Activated T-helper 9 cell treated with anti-CD3 and anti-CD28 coated beads, Interleukin-2, amount 50 U/mL, for 16 hours (primary cell): ENCODE measurements at places on chromosomes 2 and 18.

DNA sequence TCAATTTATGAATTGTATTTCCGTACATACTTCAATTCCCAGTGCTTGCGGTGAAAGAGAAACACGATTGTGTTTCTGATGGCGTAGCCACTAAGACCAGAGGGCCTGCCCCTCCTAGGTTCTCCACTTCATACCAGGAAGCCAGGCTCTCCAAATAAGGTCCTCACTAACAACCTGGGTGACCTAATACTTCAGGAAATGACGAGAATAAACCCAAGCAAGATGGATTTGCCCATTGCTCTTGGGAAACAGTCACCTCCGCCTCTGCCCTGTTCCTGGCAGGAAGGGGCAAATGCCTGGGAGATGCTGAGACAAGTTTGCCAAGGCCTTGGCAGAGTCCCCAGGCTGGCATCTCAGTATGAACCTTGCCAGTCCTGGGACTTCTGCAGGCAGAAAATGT, 41.8 kb downstream of the TTC32 start:
- no peak for DNase-seq

DNA sequence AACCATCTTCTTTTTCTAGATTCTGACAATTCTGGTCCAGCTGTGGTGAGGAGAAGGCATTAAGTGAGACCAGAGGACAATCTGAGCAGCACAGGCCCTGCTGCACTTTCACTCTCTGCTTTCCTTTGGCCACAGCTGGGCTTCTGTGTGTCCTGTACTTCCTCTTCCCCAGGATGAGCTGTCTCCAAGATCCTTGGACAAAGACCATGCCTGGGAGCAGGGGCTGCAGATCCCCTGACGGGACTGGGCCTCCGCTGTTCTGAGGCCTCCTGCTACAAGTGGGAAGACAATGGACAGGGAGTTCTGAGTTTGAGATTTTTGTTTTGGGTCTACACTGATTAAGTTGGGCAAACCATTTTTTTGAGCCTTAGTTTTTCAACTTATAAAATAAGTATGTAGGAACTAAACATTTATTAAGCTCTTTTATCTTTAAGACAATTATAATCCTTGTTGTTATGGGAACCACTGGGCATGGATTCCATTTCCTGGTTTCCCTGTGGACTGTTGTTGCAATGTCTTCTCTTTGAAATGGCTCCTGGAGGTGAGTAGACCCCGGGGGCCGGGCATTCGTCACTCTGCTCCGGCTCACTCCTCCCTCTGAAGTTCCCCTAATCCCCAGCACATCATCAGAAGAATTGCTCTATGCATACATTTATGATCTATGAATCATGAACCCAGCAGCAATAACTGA, 266.6 kb downstream of the ACTR3 start:
- no peak for DNase-seq

GRCh38 chr2:21006423-21007128, 37.3 kb downstream of the APOB start:
- DNase-seq: no peak

GRCh38 chr2:126793885-126794613, 104.6 kb upstream of the TEX51 start:
- DNase-seq: no peak

GRCh38 chr2:77016443-77017354, 505.5 kb downstream of the LRRTM4 start:
- no peak for DNase-seq

GRCh38 chr2:219398721-219399363, 11.1 kb upstream of the DNPEP start:
- no peak for DNase-seq

GRCh38 chr2:195734395-195734794, 77.4 kb downstream of the SLC39A10 start:
- DNase-seq: no peak

DNA sequence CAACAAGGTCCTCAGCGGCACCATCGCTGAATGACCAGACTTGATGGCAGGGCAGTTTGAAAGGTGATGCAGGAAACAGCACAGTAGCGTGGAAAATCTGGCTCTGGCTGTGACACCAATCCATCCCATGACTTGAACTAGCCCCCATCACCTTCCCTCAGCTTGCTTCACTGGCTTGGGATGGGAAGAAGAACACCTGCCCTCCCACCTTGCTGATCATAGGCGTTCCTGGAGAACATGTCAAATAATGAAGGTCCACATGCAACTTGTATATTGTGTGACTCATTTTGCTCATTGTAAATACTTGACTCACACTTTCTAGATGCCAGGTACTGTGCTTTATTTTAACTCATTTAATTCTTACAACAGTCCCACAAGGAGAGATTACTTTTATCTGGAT, 292.4 kb upstream of the SPRED2 start:
- DNase-seq: no peak

DNA sequence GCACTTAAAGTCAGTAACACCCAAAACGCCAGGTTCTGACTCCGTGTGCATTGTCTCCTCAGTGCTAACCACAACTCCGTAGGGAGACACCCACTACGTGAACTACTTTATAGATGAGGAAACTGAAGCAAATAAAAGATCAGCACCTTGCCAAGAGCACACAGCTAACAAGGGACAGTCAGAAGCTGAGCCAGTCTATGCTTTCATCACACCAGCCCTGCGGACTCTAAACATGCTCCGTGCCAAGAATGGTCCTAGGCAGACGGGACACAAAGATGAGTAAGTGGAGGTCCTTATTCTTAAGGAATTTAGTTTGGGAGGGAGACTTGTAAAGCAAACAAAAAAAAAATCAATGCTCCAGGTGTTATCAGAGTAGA, 9.6 kb downstream of the MBOAT2 start:
- no peak for DNase-seq

DNA sequence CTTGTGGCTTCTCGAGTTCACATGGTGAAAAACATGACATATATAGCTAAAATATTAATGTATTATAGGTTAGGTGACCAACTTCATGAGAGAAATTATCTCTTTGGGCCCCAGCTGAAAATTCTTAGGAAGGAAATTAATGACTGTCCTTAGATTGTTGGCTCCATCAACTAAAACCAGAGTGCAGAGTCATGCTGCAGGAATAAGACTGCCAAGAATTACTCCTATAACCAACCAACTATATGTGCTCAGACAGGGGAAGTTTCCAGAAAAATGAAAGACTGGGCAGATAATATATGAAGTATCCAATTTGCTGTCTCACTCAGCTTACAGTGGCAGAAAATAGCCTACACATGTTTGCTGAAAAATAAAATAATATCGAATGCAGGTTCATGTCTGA, 71.0 kb upstream of the TMEFF2 start:
- DNase-seq: no peak

DNA sequence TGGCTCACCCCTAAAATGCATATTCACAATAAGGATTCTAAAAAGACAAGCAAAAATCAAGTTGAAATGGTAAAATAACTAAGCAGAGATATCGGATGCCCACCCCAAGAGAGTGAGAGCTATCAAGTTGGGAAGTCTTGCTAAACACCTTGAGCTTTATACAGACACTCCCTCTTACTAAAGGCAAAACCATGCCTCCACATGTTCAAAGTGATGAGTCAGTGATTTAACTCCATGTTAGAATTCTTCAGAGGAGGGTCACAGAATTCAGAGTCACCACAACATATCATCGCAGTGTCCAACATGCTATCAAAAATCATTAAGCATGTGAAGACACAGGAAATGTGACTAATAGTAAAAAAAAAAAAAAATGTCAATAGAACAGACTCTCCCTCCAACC, 20.6 kb upstream of the ST8SIA3 start:
- DNase-seq: no peak

GRCh38 chr2:3512086-3512485, 7.2 kb downstream of the ADI1 start:
- DNase-seq: no peak

GRCh38 chr2:37324536-37324785, 172 bp downstream of the PRKD3 start:
- DNase-seq: no peak

- no peak for DNase-seq
These were observed 176.2 kb upstream of the ZC3H15 start for GRCh38 chr2:186309901-186310300.

DNA sequence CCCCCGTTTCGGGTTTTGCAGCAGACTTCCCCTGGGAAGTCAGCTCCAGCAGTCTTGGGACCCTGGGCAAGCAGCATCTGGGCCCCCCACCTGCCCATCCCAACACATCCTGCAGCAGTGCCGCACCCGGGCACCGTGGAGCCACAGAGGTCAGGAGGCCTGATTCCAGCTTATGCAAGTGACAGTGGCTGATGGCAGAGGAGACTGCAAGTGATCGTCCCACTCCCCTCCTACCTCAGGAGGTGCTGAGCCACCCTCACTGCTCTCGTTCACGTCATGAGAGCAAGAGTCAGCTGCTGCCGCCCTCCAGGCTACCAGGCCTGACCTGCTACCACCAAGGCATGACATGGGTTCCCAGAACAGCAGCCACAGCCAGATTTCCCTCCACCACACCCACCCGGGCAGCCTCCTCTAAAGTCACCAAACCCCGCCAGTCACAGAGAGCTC, 18.2 kb downstream of the COX7A2L start:
- DNase-seq: no peak

DNA sequence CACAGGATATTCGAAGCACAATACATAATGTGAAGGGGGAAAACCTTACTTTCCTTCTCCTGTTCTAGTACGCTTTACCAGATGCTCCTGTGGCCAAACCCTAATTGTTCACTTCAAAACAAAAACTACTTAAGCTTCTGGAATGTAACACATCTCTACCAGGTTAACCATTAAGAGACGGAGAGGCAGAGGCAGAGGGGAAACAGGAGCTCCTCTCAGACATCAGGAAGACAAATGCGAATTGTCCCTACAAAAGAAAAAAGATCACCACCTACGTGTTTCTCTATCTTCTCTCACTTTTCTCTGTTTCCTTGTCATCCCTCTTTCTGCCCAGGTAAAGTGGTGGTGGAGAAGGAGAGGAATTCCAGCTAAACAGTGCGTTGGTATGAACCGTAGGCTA, 266.8 kb downstream of the NRXN1 start:
- DNase-seq: no peak

DNA sequence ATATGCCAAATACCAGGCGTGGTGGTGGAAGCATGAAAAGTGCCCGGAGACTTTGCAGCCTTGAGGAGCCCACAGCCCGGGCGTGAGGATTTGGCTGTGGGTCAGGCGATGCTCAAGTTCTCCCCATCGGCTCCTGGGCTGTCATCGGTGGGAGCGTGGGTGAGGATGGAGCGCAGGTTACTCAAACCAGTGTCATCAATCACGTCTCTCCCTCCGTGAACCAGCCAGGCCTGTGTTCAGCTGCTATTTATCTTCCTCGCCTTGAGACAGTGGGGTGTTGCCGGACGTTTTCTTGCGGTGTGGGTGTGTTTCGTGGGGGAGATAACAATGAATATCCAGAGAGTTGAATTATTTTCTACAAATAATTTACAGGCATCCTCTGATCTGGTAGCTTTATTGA, 317.6 kb downstream of the EIPR1 start:
- no peak for DNase-seq

GRCh38 chr2:40329739-40330030, 122.2 kb downstream of the SLC8A1 start:
- DNase-seq: no peak

- DNase-seq: no peak
These were observed 16.2 kb downstream of the ATIC start for GRCh38 chr2:215328066-215328465.

- DNase-seq: no peak
These were observed 19.6 kb downstream of the EHD3 start for GRCh38 chr2:31253356-31254131.

- no peak for DNase-seq
These were observed 162.6 kb downstream of the MYCN start for GRCh38 chr2:16102976-16103380.

DNA sequence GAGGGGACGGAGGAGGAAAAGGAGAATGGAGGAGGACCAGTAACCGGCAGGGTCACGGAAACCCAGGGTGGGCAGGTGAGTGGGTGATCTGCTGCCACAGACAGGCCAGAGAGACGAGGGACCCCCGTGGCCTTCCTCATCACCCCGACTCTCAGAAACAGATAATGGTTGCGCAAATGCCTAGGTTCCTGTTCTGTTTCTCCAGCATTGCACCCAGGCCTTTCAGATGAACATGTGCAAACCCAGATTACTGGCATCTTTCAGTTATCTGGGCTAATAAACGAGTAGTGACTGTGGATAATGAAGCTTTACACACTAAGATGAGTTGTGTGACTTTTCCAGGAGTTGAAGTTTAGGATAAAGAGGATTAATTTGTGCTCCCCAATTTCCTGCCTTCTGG, 46.5 kb downstream of the TET3 start:
- no peak for DNase-seq

- no peak for DNase-seq
These were observed 125.6 kb downstream of the GRB14 start for GRCh38 chr2:164495491-164496223.

- DNase-seq: peak; percentile 8
These were observed 519 bp downstream of the TTL start for GRCh38 chr2:112482309-112483041.

DNA sequence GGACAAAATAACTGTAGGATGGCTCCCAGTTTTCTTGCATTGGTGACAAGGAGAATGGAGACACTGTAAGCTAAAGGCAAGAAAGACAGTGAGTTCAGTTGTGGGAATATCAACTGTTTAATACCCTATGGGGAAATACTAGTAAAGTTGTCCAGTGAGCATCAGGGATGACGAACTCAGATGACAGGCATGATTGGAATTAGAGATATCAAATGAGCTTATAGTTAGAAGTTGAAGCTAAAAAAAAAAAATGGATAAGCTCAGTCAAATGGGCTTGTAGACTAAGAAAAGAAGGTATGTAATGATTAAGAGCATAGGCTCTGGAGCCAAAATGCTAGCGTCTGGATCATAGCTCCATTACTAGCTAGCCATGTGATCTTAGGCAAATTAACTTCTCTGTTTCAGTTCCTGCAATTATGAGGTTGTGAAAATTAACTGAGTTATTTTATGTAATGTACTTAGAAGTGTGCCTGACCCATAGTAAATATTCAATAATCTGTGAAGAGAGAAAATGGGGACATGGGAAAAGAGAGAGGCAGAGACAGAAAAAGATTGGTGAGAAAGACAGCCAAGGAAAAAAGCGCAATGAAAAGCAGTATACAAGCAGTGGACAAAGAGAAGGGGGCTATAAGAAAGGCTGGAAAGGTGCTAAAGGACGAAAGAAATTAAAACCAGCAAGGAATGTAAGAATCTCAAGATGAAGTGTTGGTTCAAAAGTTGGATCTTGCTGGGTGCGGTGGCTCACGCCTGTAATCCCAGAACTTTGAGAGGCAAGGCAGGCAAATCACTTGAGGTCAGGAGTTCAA, 95.7 kb upstream of the SLC39A10 start:
- DNase-seq: no peak

GRCh38 chr2:45825001-45825651, 173.7 kb downstream of the PRKCE start:
- no peak for DNase-seq

- DNase-seq: no peak
These were observed 660.5 kb downstream of the LRRTM4 start for GRCh38 chr2:76861708-76862107.

DNA sequence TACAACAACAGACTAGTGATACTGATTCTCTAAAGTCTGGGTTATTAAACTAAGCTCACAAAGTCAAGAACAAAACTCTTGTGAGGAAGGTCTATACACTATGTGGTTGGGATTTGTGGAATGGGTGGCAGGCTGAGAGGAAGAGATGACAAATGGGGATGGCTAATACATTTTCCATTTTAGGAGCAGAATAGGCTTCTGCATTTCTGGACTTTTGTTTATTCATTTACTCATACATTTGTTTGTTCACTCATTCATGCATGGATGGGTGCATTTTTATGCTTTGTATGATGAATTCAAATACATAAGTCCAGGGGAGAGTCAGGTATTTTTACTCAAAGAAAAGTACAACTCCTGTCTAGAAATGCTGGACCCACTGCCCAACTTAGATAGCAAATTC, 637.4 kb upstream of the CDH2 start:
- DNase-seq: no peak
